ENCODE measurements at places on chromosomes 1 and 21. TPM values are rescaled to one million over a fixed set of nuclear protein-coding genes. Genes with fewer than 3 reads are reported as not detected.
A peak's percentile ranks its signal among the peaks of the same experiment; 100 is the strongest.

The CFAP74 gene
- not detected for total RNA-seq

The KRTCAP2 gene
- 94.8 TPM for total RNA-seq

The LYPLA2 gene
- 46.6 TPM for total RNA-seq

DNA sequence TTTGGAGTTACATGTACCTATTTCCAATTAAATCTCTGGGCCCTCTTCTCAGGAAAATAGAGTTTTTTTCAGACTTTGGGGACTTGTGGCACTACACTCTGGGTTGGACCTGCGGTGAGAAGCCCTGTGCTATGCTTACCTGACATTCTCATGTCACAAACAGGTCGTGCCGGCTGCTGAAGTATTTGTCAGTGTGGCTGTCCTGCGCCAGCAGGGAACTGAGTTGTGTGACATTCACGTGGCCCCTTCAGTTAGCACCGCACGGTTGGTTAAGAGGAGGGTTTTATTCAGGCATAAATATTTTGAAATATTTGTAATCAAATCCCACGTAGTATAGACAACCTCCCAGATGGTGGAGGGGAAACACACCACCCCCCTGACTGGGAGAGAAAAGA, 6.3 kb upstream of the COL6A2 start:
- DNase-seq: no peak

- no peak for DNase-seq
These were observed 197.8 kb downstream of the PBX1 start for GRCh38 chr1:164756741-164757140.

- DNase-seq: peak; percentile 70
These were observed 39.5 kb downstream of the TGFB2 start for GRCh38 chr1:218384581-218384993.
